ENCODE measurements at places on chromosomes 7 and 10.

GRCh38 chr10:3781468-3782145, 3.4 kb downstream of the KLF6 start:
- DNase-seq = peak; percentile 24

DNA sequence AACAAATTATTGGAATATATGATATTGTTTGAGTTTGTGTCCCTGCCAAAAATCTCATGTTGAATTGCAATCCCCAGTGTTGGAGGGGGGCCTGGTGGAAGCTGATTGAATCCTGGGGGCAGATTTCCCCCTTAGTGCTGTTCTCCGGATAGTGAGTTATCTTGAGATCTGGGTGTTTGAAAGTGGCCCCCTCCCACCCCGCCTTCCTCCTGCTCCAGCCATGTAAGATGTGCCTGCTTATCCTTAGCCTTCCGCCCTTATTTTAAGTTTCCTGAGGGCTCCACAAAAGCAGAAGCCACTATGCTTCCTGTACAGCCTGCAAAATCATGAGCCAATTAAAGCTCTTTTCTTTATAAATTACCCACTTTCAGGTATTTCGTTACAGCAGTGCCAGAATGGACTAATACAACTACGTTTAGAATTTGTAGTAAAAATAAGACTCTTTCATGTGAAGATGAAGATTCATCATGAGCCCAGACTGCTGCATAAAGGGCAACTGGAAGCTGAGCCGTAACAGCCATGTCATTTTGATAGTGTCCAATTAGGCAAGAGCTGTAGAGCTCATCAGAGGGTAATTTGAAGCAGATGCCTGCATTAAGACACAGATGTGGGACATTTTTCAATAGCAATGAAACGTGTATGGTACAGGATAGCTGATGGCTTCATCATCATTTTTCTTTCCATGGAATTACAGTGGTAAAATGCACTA, 1007.2 kb downstream of the REEP3 start:
- no peak for DNase-seq

GRCh38 chr7:138377306-138377705, 82.8 kb upstream of the TRIM24 start:
- DNase-seq = no peak

DNA sequence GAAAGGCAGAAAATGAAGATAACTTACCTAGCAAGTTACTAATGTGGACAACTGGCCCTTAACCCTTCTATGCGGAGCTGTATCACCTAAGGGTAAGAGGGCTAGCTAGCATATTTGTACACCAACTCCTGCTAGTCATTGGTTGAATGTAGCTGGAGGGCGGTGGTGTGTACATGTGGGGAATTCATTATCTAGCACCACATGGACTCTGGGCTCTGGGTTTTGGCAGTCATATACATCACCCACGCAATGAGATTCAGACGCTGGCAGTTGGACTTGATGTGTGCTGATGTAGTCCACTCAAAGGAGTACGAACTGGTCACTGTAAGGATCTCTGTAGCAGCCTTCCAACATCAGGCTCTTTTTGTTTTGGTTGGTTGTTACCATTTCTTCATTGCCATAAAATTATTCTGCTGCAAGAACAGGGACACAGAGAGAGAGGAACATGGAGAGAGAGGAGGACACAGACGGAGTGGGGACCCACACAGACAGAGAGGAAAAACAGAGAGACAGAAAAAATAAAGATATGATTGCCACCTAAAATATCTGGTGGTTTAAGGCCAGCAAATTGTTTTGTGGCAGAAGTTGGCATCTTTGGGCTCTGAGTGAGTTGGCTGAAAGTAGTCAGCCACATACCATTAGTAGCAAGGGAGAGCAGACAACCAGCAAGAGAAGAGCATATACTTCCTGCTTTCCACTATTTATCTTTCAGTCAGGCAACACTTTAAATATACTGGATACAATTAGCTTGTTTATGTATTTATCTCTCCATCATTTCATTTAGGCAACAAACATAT, 76.7 kb upstream of the MTPN start:
- no peak for DNase-seq

All from activated CD4-positive, alpha-beta T cell treated with anti-CD3 and anti-CD28 coated beads, Interleukin-2, amount 50 U/mL, for 24 hours (primary cell).